ENCODE measurements at places on chromosomes 6 and 20.
A peak's percentile ranks its signal among the peaks of the same experiment; 100 is the strongest.

GRCh38 chr6:41589223-41589622 is 43.0 kb downstream of the FOXP4 start:
- DNase-seq, result no peak

- DNase-seq, result peak; percentile 77
Observed at GRCh38 chr6:33410711-33411631, at the start of gene PHF1. Gene PHF1, plus strand, starts transcription at chr6:33411014. Its CDS starts 1,250 bp downstream, at chr6:33412264.

GRCh38 chr20:4809707-4810106 is 88.0 kb downstream of the PRND start:
- no peak for DNase-seq

DNA sequence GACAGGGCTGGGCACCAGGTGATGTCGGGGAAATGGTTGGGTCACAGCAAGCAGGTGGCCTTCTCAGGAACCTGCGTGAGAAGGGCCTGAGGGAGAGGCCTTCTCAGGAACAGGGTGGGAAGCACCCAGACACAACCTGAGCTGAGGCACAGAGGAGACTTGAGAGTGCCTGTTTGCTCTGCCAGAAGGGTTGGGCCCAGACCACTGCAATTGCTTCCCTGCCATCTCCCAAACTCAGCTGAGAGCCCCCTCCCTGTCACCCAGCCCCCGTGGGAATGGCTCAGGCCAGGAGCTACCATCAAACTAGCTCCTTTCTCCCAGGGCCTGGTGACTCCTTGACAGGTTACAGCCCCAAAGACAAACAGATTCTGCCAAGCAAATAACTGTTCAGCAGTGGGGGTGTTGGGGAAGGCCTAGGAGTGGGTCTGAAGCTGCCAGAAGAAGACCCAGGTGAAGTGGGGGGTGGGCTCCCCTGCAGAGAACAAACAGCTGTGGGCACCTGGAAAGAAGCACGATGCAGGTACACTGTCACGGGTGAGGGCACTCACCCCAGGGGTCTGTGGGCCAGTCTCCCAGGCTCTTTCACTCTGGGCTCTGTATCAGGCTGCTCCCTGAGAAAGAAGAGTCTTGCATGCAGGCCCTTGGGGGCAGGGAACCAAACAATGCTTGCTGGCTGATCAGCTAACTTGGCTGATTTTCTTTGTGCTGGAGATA is 30.4 kb upstream of the SPDEF start:
- no peak for DNase-seq

DNA sequence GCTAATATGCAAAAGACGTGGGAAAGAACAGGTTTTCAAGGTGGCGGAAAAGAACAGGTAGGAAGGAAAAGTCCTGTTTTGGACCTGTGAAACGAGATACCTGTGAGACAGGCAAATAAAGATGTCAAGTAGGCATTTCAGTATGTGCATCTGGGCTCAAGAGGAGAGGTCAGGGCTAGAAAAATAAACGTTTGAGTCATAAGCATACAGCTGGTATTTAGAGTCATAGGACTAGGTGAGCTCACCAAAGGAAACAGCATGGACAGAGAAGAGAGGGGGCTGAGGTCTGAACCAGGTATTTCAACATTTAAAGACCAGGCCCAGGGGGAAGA is 14.9 kb downstream of the MTFR2 start:
- DNase-seq, result no peak

DNA sequence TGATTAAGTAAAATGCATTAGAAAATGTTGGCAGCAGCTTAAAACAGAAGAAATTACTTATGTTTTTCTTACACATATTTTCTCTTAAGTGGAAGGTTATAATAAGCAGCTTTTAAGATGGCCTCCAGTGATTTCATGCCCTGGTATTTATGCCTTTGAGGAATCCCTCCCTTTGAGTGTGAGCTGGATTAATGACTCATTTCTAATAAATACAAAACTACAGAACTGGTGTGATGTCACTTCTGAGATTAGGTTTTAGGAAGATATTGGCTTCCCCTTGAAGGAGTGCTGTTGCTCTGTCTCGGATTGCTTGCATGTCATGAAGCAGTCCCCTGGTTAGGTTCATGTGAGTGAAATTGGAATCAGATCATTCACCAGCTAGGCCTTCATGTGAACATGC is 143.2 kb upstream of the EPHA7 start:
- DNase-seq, result no peak

DNA sequence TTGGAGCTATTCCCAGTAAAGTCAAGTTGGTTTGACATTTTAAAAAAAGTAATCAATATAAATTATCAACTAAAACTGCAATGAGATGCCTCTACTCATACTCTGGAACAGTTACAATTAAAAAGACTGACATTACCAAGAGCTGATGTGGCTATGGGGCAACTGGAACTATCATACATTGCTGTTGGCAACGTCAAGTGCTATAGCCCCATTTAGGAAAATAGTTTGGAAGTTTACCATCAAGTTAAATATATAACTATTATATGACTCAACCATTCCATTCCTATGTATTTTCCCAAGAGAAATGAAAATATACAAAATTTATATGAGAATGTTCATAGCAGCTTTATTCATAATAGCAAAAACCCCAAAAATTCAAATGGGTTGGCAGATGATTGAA is 111.4 kb upstream of the HDGFL1 start:
- DNase-seq, result no peak

DNA sequence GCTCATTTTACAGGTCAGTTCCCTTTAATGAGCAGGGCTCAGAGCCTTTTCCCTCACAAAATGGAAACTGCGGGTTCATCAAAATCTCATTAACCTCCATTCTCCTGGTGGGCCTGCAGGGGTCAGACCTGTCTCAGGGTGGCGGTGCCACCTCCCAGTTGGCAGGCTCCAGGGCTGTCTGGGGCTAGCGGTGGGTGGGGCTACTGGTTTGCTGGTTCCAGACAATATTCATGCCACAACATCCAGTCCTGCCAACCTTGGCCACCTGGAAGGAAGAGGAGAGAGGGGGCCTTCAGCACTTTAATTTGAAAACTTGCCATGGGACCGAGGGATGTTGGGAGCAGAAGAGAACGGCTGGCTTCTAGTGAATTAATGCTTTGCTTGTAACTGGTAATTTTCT is 41.9 kb upstream of the CTNNBL1 start:
- no peak for DNase-seq

GRCh38 chr6:40550202-40551101 is 36.7 kb downstream of the LRFN2 start:
- DNase-seq, result no peak

DNA sequence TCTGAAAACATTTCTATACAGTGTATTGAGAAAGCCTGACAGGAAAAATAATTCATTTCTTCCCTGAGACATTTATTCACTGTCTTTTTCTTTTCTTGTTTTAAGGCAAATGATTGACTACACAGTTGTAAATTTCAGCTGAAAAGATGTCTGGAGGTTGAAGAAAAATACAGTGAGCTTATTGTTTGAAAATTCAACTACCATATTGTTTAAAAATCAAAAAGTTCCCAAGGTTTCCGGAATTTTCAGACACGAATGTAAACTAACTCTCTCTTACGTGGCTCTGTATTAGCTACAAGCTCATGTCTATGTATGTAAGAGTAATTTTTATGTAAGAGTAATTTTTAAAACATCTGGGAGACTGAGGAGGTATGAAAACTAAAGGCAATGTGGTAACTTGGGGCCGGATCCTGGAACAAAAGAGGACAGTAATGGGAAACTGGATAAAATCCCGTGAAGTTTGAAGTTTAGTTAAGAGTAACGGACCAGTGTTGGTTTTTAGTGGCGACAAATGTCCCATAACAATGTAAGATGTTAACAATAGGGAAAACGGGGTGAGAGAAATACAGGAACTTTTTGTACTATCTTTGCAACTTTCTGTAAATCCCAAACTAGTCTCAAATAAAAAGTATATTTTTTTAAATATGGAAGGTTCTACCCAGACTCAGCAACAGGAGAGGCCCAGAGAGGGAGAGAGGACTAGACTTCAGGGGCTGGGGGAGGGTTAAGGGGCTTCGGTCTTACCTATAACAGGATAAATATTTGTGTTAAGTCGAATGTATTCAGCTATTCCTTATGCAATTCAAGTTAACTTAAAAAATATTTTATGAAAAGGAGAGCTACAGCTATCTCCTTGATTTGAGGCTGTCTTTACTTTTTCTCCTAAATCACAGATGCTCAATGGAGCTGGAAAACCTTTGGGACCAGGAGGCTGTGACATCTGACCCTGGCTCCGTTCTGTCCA is 1.3 kb downstream of the PTGIS start:
- no peak for DNase-seq

DNA sequence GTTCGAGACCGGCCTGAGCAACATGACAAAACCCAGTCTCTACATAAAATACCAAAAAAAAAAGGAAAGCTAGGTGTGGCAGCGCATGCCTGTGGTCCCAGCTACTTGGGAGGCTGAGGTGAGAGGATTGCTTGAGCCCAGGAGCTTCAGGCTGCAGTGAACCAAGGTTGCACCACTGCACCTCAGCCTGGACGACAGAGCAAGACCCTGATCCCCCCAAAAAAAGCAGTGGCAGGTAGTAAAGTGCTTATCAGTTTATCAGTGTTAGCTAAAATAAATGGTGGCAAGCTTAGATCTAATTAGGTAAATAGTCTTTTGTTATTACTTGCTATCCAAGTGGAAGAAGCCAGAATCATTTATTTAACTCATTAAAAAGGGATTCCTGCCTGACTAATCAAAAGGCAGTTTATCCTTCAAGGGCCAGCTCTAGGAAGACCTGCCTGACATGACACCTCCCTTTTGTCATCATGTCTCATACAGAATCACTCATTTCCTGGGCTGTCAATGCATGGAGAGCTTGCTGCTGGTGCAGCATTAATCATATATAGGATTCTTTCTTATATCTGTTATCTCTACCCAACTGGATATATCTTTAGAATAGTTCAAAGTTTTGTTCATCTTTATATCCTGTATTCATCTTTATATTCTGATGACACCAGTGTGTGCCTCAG is 9.6 kb downstream of the DSTN start:
- no peak for DNase-seq

GRCh38 chr20:4812641-4813075 is 90.9 kb downstream of the PRND start:
- no peak for DNase-seq

- DNase-seq, result no peak
Observed at GRCh38 chr20:8627340-8628004, 441.4 kb upstream of the PLCB4 start.

GRCh38 chr6:28354688-28355554 is 5.2 kb downstream of the ZKSCAN3 start:
- DNase-seq, result no peak

DNA sequence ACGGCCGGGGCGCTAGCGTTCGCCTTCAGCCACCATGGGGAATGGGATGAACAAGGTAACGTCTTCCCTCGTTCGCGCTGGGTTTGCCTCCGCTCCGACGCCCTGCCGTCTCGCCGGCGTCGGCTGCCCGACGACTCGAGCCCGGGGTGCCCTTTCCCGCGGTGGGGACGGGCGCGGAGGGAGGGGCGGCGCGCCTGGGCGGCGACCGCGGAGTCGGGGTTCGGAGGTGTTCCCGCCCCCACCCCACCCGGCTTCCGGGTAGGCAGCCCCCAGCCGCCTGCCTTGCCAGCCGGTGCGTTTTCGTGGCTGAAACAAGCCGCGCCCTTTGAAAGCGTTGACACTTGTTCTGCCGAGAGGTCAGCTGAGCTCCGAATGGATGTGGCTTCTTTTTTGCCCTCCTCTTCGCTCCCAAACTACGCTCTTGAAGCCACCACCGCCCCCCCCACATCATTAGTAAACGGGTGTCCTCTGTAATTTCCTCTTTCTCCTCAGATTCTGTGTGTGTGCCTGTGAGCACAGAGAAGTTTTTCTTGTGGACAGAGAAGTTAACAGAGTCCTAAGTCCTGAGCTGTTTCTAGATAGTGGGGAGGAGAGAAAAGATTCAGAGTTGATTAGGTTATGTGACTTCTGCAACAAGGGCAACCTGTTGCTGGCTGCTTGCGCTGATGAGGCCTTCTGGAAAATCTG is 362 bp downstream of the DUSP22 start:
- DNase-seq, result peak; percentile 76

DNA sequence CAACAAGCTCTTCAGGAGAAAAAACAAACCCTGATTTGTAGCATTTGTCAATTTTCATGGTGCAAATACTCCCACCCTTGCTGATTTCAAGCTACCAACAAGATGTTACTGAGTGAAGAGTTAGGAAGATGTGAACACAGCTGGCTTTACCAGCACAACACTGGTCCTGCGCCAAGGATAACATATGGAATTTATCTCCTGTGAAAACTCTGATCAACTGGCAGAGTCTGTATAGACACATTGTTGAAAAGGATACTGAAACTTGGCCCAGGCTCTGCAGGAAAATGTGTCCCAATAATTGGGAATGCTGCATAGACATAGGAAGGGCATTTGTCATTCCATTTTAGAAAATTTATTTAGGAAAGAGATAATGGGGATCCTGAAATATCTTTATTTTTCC is 29.0 kb downstream of the OTOR start:
- DNase-seq, result no peak

DNA sequence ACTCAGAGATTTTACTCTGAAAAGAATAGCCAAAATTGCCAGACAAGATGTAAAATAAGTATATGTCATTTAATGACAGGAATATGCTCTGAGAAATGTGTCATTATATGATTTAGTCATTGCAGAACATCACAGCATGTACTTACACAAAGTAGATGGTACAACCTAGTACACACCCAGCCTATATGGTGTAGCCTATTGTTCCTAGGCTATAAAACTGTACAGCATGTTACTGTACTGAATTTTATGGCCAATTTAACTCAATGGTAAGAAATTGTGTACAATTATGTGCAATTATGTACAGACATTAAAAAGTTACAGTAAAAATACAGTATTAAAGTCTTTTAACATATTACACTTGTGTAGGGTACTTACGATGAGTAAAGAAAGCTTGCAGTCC is 311.9 kb upstream of the EPHA7 start:
- no peak for DNase-seq

GRCh38 chr20:9978397-9979004 is 56.3 kb upstream of the ANKEF1 start:
- peak; percentile 18 for DNase-seq

DNA sequence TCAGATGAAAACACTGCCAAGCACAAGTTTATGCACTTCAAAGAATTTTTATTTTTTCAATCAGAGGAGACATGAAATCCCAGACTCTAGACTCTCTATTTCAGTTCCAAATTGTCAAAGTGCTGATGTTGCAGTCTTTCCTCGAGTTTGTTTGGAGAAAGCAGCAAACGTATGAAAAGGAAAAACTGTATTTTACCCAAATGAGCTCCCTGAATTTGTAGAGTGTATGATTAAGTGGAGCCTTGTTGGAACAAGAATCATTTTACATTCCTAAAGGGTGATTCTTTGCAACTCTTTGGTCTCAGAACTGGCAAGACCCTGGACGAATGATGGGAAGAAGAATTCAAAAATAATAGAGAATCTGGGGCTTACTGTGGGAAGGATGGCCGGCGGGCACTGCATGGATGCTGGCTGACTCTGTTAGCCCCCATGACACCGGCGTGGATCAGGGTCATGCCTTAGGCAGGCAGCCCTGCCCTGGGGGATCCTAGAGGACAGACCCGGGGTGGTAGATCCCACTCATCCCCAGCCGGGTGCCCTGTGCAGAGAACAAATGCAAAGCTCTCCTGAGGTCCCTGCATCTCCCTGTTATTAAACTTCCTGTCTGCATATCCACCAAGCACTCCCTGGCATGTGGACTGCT is 207.4 kb downstream of the FNDC1 start:
- DNase-seq, result no peak
